Effector memory CD8-positive, alpha-beta T cell (primary cell): ENCODE measurements at places on chromosomes 12 and 14.

GRCh38 chr14:24700511-24700910 lies 66.5 kb upstream of the GZMB start:
- no peak for DNase-seq

- DNase-seq: no peak
Measured at GRCh38 chr14:69054030-69054429, 74.9 kb upstream of the ACTN1 start.

GRCh38 chr12:57157588-57158173 lies 10.3 kb upstream of the LRP1-AS start:
- DNase-seq: no peak

DNA sequence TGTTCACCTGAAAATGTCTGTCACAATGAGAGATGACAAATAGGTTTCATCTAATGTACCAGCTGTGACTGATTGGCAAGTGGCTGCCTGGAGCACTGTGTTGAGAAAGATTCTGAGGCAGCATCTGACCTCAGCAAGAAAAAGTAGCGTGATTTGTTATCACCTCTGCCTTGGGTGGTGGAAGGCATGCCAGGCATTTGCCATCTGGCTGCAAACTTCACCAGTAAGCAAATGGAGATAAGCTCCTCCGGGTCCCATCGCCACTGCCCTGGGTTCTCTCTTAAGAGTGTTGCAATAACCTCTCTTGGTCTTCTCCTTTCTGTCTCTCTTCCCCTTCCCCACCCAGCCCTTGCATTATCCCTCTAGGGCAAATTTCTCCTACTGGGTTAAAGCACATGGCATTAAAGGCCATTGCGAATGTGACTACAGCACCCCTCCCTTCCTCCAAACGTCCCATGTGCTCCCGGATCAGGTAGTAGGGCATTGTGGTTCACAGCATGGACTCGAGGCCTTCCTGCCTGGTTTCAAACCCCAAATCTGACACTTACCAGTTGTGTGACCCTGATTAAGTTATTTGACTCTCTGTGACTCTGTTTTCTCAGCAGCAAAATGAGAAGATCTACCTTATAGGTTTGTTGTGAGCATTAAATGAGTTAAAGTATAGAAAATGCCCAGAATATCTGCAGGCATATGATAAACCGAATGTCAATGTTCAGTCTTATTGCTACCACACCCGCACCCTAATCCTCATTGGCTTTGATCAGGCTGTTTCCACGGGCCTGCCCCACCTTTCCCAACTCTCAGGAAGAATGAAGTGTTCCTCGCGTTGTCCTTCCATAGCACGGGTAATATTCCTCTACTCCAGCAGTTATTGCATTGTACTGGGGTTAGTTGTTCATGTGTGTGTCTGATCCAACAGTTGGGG lies 8.2 kb upstream of the LGALS3 start:
- DNase-seq: no peak

GRCh38 chr12:56071648-56072047 lies 8.3 kb upstream of the ERBB3 start:
- no peak for DNase-seq

DNA sequence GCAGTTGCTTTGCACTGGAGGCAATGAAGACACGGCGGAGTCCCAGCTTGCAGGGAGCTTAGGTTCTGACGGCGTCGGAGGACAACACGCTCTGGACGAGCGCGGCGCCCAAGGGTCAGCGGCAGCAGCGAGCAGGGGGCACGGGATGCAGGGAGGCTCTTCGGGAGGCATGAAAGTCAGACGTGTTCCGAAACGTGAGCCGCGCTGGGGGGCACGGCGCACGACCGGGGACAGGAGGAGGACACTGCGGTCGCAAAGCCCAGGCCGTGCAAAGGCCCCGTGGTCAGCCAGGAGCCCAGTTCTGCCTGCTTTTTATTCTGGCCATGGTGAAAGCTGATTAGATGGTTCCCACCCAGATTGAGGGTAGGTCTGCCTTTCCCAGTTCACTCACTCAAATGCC lies 294.6 kb downstream of the SNAPC1 start:
- DNase-seq: no peak

- no peak for DNase-seq
Measured at GRCh38 chr12:3283137-3283680, 206.0 kb downstream of the TSPAN9 start.

DNA sequence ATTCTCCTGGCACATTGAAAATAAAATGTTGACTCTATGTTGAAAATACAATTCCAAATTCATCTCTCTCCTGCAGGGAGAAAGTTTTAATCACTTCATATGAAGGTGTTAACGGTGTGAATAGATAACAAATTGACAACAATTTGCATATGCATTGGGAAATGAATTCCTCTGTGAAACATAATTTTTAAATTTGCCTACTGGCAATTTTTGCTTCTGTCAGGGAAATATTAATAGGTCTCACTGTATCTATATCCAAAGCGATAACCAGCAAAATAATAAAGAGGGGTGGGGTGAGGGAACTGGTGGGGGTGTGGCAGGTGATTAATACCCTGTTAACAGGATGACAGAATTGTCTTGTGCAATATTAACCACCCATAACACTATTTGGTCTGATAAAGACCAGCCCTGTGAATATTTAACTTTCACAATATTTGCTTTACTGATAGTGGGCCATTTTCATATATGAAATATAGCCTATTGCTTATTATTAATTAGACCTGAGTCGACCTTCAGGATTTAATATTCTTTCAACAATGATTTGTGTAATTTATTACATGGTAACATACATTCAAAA lies 239.0 kb upstream of the SSTR1 start:
- DNase-seq: no peak

- no peak for DNase-seq
Measured at GRCh38 chr12:32502693-32503502, 103.5 kb downstream of the FGD4 start.

- DNase-seq: no peak
Measured at GRCh38 chr12:65879878-65880277, 55.6 kb downstream of the HMGA2 start.

DNA sequence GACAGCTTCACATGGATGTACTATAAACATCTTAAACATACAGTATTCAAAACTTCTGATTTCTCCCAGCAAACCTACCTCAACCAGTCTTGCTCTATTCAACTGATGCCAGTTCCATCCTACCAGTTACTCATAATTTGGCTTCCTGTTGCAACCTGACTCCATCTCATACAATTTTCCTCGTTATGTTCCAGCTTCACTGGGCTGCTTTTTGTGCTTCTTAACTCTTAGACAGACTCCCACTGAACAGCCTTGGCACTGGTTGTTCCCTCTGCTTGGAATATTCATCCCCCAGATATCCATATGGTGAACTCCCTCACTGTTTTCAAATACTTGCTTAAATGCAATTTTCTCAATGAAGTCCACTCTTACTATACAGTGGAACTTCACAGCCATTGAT lies 249.2 kb downstream of the AEBP2 start:
- no peak for DNase-seq

- DNase-seq: no peak
Measured at GRCh38 chr12:119230807-119231206, 52.1 kb downstream of the HSPB8 start.

- DNase-seq: no peak
Measured at GRCh38 chr12:4039931-4040330, 166.7 kb upstream of the PARP11 start.

DNA sequence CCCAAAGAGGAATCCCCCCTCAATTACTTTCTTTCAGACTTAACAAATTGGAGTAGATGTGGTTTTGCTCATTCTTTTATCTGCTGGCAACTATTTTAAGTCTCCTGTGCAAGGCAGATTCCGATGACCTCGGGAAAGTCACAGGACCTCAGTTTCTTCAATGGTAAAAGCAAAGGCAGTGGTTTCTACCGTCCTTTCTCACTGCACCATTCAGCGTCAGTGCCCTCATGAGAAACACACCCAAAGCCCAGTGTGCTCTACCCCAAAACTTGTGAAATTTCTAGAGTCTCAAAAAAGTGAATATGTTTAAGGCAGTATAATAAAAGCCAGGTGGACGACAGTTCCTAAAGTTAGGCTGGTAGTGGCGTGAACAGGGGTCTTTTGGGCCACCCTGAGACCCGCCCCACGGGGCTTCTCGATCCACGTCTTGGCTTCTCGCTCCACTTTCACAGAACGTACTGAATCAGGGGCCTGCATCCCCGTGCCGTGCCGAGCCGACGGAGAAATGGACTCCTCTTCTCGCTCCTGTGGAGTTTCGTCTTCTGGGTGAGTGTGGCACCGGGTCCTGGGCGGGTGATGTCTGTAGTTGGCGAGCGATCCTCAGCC lies 1.3 kb upstream of the ARHGAP5 start:
- no peak for DNase-seq

DNA sequence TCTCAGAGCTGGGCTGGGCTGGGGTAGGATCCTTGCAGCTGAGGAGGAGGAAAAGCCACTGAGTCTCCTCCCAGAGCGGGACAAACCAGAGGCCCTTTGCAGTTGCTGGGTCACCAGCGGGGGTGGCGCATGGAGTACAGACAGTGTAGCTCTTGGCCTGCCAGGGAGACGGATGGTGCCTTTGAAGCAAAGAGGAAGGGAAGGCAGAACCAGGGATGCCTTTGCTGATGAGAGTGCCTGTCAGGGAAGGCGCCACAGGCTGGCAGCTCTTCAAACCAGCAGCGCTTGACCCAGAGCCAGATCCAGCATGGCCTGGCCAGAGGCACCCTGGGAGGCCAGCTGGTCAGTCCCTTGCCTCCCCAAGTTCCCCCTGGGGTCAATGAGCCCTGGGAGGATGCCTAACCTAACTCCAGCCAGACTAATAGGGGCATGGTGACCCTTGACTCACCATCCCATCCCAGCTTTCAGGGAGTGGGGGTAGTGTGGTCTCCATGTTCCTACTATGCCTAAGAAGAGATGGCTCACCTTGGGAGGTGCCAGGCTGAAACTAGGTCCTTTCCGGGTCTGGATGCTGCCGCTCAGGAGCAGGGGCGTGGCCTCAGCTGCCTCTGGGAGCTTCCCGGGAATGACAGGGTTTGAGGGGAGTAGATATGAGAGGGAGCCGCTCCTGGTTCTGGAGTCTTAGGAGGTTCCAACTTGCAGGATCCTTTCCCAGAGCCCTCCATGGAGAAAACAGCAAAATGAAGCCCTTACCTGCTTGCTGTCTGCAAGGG lies 19.8 kb downstream of the VASH1 start:
- no peak for DNase-seq

GRCh38 chr14:63875311-63875710 lies 22.5 kb downstream of the SYNE2 start:
- no peak for DNase-seq

GRCh38 chr14:24534286-24534685 lies 26.2 kb upstream of the CMA1 start:
- no peak for DNase-seq

GRCh38 chr12:25058658-25059058 lies 109.8 kb upstream of the BCAT1 start:
- no peak for DNase-seq

DNA sequence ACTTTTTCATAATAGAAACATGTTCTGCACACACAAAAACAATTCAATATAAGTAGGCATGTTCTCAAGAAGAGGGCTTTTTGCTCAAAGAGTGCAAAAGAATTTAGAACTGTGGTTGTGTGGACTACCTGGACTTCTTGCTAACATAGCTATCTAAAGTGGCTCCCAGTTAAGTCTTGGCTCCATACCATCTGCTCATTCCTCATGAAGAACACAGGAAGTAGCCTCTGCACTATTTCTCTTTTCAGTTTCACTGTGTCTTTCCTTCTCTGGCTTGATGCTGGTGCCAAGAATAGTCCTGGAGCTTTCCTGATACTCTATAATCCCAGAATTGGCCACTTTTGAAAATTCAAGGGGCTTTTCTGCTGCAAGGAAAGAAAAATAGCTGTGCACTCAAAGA lies 127.4 kb downstream of the CCER1 start:
- DNase-seq: no peak

- no peak for DNase-seq
Measured at GRCh38 chr14:105165134-105165704, 3.4 kb downstream of the JAG2 start.

GRCh38 chr12:19245666-19246065 lies 116.1 kb downstream of the PLEKHA5 start:
- DNase-seq: no peak

GRCh38 chr12:104285740-104286515 lies 17.6 kb upstream of the EID3 start:
- DNase-seq: no peak

DNA sequence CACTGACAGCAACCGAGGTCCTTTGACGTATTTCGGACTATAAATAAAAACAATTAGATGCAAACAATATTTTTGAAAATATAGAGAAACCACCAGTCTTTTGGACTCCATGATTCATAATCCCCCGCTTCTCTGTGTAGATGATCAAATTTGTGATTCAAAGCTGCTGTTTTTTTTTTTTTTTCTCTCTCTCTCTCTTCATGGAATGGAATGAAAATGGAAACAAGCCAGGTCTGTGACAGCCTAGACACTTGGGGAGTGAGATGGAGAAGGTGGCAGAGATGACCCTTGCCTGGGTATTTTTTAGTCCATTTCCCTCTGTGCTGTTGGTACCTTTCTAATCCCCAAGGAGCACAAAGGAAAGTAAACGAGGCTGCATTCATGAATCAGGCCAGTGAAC lies 248.5 kb downstream of the GLT1D1 start:
- DNase-seq: no peak

GRCh38 chr12:131713349-131713748 lies 2.5 kb downstream of the SFSWAP start:
- DNase-seq: no peak

DNA sequence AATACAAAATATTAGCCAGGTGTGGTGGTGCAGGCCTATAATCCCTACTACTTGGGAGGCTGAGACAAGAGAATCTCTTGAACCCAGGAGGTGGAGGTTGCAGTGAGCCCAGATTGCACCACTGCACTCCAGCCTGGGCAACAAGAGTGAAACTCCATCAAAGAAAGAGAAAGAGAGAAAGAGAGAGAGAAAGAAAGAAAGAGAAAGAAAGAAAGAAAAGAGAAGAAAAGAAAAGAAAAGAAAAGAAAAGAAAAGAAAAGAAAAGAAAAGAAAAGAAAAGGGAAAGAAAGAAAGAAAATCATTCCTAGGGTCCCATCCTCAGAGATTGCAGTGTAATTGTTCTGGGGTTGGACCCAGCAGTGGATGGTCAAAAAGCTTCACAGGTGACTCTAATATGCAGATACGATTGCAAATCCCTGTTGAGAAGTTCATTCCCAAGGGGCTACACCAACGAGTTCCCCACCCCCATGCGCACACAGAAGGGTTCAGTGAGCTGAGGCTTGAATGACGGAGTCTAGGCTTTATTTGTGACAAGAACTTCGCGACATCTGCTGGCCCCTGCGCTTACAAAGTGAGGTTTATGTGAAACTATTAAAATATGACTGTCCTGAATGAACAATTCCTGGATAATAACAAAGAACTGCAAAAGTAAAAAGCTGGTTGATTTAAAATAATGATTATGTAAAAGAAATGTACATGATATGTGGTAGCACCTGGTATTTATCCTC lies 17.4 kb upstream of the RNASE12 start:
- no peak for DNase-seq
